ENCODE measurements at places on chromosomes 12 and 14.

- no peak for DNase-seq
Observed at GRCh38 chr14:97297100-97297499, 499.9 kb downstream of the VRK1 start.

DNA sequence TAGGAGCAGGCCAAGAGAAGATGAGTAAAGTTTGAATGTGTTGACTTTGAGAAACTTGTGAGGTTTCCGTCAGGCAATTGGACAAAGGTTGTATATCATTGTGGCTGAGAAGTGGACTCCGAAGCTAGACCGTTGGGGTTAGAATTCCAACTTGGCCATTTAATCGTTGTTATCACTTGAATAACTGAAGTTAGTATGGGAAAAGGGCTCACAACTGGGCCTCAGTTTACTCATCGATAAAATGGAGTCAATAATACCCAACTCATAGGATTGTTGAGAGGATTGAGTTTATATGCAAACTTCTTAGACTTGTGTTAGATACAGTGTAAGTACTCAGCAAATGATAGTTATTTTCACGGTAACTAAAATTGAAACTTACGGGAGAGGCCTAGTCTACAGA, 846 bp downstream of the SLIRP start:
- no peak for DNase-seq

DNA sequence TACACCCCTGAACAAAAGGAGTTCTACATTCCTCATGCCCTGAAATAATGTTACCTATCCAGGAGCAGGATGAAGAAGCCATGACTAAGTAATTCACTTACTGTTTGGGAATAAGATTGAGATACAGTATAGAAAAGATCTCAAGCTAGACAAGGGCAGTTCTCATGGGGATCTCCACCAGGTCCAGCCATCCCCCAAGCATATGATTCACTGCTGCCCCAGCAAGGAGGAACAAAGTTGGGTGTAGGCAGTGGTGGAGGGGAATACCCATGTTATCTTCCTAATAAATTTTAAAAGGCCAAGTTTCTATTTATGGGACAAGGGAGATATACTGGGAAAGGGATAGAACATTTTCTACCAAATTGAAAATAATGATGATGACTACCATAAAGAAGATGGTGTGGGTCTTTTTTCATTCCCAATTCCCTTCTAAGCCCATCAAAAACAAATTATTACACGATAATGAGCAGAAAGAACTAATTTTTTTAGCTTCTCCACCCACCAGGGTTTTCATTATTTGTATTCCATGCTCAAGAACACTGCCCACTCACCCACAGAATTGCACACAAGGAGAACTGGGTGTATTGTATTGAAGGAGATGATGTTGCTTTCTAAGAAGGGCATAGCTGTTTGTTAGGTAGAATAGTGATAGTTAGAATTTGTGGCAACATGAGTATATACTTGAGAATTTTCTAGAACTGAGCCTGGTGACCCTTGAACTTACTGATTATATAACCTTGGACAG, 204.6 kb downstream of the BTG1 start:
- no peak for DNase-seq

DNA sequence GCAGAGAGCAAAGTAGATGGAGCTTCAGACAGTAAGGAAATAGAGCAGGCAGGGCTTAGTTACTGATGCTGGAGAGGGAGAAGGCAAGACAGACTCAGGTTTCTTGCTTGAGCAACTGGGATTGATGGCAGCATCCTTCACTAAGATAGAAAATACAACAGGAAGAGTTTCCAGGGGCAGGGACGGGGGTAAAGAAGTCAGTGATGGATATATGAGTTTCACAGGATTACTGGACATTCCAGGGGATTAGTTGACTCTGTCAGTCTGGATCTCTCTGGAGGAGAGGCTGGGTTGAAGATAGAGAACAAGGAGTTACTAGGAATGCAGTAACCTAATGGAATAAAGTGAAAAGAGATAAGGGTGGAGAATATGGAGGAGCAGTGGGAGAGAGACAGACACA, 74.5 kb upstream of the ATF1 start:
- no peak for DNase-seq

GRCh38 chr12:104458694-104459367, 2.1 kb downstream of the CHST11 start:
- DNase-seq: no peak

GRCh38 chr12:46105735-46106134, 115.4 kb upstream of the SCAF11 start:
- DNase-seq: no peak

DNA sequence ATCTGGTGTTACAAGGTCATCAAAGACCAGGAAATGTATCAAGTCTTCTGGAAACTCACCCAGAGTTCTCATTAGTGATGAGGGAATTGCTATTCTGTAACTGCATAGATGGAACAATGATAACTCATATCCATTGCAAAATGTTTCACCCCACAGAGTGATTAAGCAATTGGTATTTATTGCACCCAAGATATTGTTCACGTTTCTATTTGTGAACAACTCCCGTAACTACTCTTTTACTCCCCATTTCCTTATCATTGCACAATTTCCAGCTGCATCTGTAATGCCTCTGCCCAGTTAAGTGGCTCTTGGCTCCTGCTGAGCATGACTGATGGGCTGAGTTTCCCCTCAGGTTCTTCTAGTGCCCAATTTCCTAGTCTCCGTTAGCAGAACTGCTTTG, 108.7 kb upstream of the PRICKLE1 start:
- DNase-seq: no peak

DNA sequence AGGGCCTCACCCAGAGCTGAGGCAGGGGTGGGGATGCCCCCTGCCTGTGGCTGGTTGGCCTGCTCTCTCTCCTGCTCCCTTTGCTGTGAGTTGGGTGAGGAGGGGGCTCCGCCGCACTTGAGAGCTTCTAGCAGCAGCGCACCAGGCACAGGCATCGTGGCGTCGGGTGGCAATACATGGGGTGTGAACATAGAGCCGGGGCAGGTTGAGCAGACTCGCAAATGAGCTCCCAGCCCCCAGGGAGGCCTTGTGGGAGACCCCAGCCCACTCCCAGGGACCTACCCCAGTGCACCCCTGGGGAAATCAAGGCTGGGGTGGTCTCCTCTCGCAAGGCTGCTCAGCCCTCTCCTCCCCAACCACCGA, 54.5 kb downstream of the KIF26A start:
- DNase-seq: no peak
